Activated T-cell treated with anti-CD3 and anti-CD28 coated beads for 4 hours (primary cell): ENCODE measurements at places on chromosomes 2 and 18.

GRCh38 chr2:61888267-61889055 lies at the start of gene CCT4:
Gene CCT4 (minus strand): TSS chr2:61888656. CDS start chr2:61888507, 149 bp downstream.
- peak; percentile 90 for DNase-seq

DNA sequence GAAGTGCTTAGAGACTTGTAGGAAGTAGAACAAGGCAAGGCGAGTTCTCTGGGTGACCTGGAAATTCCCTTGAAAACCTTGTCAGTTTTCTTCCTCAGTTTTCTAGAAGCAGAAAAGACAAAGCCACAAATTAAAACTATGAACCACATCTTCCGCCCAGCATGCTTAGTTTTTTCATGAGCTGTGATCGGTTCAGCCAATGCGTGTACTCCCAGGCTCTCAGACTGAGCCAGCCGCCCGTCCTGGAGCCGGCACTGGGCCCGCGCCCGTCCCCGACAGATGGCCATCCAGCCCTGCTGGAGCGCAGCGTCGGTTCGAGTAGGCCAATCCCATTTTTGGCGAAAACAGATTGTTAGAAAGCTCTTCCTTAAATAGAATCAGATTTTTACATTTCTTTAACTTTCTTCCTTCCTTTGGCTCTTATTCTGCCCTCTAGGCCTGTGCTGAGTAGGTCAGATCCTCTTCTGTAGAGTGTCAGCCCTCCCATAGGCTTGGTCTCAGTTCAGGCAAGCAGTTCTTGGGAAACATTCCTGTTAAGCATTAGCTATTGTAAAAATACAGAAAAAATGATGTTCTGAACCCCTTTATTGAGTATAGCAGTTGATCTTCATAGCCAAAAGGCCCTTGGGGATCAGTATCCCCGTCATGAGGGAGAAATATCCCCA lies 112.5 kb downstream of the NCK2 start:
- no peak for DNase-seq

- DNase-seq, result no peak
Observed at GRCh38 chr2:240727913-240728312, 36.2 kb downstream of the AQP12A start.

DNA sequence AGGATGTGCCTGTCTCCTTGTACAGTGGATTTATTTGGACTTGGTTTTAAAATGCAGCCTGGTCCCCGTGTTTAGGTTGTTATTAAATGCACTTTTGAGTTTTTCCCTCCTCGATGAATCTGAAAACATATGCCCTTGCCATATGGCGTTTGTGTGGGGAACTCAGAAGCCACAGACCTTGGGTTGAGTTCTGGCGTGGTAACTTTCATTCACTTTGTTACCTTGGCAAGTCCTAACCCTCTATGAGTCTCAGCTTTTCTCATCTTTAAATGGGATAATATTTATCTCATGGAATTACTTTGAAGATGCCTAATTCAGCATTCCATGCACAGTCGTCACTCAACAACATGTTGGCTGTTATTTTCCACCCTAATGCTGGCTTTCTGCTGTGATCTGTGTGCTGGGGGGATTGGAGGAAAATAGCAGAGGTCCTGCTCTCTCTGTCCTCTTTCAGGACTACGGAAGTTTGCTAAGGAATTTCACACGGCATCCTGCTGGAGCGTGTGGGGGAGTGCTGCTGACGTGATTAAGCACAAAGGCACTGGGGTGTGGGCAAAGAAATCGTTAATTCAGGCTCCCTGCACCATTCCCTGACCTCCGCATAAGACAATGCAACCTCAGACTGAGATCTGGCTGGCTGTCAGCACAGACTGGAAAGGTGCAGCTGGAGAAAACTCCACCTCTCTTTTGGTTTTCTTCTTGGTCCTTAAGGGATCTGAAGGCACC lies 61.7 kb downstream of the LDLRAD4 start:
- no peak for DNase-seq

DNA sequence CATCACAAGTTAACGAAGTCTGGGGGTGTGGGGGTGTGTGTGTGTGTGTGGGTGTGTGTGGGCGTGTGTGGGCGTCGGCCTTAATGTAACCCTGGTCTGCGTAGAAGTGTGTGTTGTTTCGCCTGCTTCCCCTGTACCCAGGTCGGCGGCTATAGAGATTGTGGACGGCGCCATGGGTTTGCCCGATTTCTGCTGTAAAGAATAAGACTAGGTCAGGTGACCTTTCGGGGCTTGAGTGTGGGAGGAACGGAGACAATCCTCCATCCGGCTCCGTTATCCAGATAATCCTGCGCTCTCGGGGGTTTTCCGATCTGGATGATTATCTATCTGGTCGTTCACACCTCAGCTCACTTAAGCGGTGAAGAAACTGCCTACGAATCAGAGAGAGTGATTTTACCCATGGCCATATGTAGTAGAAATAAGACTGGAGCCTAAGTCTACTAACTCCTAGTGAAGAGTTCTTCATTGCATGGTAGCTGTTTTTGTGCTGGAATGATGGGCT lies 543 bp downstream of the HADHB start:
- peak; percentile 56 for DNase-seq

DNA sequence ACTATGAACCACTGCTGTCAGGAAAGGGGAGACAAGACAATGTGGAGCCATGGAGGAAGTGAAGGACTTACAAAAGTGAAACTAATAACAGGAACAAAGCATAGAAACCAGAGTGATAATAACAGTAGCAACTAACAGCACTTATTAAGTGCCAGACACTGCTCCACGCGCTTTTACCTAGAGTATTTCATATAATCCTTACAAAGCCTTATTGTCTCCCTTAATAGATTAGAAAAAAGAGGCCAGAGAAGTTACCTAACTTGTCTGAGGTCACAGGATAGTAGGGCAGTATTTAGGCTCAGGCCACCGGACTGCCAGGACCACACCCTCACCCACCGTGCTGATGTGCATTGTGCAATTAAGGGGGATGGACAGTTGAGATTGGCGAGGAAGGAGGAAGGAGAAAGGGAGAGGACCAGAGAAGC lies 98.6 kb upstream of the NFU1 start:
- no peak for DNase-seq

- DNase-seq, result no peak
Observed at GRCh38 chr18:28657961-28658360, 481.0 kb upstream of the CDH2 start.

GRCh38 chr2:54047091-54047490 lies 68.3 kb upstream of the ACYP2 start:
- no peak for DNase-seq

DNA sequence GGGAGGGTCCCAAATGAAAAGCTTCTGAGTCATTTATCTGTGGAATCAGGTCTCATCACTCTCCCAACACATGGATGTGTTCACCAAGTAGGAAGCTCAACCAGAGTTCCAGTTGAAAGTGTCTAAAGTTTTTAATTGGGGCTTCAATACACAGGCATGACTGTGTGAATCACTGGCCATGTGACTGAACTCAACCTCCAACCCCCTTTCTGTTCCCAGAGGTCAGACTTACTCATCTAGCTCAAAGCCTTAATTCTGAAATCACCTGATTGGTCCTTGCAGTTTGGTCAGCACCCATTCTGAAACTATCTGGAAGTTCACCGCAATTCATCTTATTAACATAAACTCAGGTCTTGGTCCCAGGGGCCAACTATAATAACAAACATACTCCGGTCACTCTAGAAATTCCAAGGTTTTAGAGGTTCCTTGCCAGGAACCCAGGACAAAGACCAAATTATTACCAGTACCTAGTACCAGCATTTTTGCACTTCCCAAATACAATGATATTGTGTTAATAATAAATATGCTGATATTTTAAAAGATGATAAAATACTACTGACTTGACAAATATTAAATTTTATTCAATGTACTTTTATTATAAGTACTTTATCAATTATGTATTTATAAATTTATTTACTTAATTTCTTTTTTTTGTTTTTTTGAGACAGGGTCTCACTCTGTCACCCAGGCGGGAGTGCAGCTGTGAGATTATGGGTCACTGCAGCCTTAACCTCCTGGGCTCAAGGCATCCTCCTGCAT lies 10.7 kb upstream of the RBM45 start:
- no peak for DNase-seq

- DNase-seq, result no peak
Observed at GRCh38 chr2:109376115-109376514, 237.7 kb downstream of the SEPTIN10 start.

DNA sequence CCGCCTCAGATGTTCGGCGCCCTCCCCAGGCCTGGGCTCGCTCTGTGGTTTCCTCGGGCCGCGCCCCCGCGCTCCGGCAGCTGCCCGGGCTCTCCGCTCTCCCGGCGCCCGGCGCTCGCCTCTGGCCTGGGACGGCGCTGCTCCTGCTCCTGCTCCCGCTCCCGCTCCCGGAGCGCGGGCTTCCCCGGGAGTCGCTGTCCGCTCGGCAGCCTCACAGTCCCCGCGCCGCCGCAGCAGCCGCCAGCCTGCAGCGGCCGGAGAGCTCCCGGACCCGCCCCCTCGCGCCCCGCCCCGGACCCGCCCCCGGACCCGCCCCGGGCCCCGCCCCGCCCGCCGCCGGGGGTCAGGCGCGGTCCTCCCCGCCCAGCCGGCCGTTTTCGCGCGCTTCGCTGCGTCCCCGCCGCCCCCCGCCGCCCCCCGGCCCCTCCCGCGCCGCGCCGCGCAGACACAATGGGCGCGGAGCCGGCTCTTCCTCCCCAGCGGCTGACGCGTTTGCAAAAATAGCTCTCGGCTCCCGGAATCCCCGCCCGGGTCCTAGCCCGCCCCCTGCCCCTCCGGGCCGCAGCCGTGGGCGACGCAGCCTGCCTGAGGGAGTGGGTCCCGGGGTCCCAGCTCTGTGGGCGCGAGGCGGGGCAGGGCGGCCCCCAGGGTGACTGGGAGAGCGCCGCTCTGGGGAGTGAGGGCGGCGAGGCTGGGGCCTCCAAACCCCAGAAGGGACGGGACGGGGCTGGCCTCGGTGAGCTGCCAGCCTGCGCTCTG lies at the start of gene ARL4C:
Gene ARL4C (minus strand): TSS at position 247 of the 759 bp plus-strand sequence. CDS start 495 bp downstream, outside the sequence.
- DNase-seq, result peak; percentile 31

- DNase-seq, result no peak
Observed at GRCh38 chr2:163613266-163613731, 122.5 kb downstream of the FIGN start.
